ENCODE measurements at places on chromosomes 5 and 9.

DNA sequence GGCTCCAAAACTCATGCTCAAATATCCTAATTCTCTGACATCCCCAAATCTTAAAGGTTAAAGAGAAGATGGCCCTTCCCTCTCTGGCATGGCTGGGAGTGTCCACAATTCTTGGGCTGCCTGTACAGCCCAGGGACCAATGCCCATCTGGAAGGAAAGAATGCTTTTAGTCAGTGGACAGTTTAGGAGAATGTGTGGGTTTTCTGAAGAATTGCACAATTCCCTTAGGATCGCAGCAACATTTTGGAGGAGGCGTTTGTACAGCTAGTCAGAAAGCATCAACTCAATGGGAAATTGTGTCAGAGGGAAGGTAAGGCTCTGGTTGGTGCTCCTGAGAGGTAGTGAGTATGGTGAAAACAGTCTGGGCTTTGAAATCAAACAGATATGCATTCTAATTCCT lies 15.0 kb downstream of the FAM193B start:
- no peak for DNase-seq

GRCh38 chr5:130111746-130112145 lies 207.5 kb downstream of the CHSY3 start:
- no peak for DNase-seq

DNA sequence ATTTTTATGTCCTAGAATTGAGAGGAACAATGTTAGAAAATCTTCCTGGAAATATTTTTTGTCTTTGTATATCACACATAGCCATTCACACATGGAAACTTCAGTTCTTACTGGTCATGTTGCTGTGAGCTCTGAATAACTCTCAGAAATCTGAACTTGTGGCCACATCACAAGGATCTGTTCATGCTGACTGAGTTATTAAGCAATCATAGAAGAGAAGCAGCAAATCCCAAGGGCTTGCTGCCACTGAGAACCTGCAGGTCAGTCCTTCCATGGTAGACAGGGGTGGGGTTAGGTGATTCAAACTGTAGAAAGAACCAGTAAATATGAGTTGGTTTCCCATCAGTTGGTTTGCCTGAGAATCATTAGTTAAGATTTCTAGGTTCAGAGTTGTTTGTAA lies 27.6 kb downstream of the SGCD start:
- no peak for DNase-seq

- peak; percentile 23 for DNase-seq
Measured at GRCh38 chr5:137699336-137700281, 36.3 kb downstream of the KLHL3 start.

- no peak for DNase-seq
Measured at GRCh38 chr5:6814816-6815215, 101.6 kb downstream of the TENT4A start.

GRCh38 chr5:121138952-121139351 lies 674.9 kb downstream of the PRR16 start:
- no peak for DNase-seq

DNA sequence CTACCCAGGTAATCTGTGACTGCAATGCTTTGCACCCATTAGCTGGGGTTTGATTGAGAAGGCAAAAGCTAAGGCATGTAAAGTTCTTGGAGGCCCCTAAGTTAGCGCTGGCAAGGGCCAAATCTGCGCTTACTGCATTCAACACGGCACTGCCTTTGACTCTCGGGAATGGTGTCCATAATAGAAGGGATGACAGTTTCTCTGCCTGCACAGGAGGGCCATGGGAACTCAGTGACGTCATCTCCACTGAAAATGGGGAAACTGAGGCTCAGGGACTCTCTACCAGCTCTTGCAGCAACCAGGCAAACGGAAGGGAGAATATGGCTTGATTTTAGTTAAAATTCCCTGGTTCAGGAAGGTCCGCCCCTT lies 487 bp downstream of the SPATA24 start:
- no peak for DNase-seq

GRCh38 chr5:116076496-116076895 lies 8.3 kb upstream of the COMMD10 start:
- no peak for DNase-seq

GRCh38 chr5:83285661-83286398 lies 185.7 kb upstream of the VCAN start:
- DNase-seq, result no peak

DNA sequence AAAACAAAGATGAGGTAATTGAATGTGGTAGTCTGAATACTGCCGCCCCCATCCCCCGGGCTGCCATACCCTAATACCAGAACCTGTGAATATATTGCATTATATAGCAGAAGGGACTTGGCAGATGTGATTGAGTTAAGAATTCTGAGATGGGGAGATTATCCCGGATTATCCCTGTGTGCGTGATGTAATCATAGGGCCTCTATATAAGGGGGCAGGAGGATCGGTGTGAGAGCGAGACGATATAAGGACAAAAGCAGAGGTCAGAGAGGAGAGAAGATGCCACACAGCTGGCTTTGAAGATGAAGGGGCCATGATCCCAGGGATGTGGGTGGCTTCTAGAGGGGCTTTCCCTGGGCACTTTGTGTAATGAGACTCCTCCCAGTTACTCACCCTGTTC lies 101.7 kb upstream of the TLE1 start:
- no peak for DNase-seq

- DNase-seq, result no peak
Measured at GRCh38 chr9:110078604-110079003, 129.4 kb downstream of the C9orf152 start.

- no peak for DNase-seq
Measured at GRCh38 chr5:10699987-10700386, 61.0 kb downstream of the DAP start.

- no peak for DNase-seq
Measured at GRCh38 chr9:105309531-105309931, 65.1 kb downstream of the SLC44A1 start.

DNA sequence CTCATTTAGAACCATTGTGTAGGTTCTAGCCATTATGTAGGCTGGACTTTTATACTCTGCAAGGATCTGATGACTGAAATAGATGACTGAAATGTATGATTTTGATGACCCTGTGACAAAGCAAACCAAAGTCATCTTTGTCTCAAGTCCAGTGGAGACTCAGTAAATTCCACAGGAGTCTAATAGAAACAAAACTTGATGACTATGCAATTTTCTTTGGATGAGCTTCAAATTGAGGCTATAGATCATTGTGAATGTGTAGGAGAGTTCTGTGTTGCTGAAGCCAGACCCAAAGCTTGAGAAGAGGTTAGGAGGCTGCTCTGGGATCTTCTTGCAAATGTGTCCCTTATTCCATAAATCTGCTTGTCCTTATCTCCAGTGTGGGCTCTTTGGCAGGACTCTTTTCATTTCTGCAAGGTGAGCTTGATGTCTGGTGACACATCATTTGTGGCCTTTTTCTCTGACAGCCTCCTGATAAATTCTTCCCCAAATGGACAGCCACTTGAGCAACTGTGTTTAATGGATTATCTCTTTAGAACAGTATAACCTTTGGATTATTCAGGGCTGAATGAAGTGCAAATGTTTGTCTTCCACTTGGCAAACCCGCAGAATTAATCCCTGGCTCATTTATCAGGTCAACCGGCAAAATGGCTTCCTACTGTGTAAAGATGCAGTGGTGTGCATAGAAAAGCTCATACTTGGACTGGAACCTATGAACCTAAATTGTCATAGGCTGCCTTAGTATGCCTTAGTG lies 235.1 kb upstream of the ANKH start:
- no peak for DNase-seq

DNA sequence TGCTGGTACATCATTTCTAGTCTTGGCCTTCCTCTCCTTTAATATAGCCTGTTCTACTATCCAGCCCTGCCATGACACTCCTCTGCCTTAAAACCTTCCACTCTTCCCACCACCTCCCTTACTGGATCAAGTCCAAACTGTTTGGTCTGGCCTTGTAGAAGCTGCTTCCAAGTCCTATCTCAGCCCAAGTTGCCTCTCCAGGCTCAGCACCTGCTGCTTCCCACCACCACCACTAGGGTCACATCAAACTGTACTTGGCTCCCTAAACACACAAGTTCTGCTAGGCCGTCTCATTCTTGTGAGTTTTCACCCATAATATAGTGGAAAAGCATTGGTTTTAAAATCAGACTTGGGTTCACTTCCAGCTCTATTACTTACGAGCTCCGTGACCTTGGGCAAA lies 1.4 kb downstream of the NDUFA8 start:
- no peak for DNase-seq

GRCh38 chr5:1164696-1165630 lies 36.4 kb upstream of the SLC6A19 start:
- DNase-seq, result no peak

DNA sequence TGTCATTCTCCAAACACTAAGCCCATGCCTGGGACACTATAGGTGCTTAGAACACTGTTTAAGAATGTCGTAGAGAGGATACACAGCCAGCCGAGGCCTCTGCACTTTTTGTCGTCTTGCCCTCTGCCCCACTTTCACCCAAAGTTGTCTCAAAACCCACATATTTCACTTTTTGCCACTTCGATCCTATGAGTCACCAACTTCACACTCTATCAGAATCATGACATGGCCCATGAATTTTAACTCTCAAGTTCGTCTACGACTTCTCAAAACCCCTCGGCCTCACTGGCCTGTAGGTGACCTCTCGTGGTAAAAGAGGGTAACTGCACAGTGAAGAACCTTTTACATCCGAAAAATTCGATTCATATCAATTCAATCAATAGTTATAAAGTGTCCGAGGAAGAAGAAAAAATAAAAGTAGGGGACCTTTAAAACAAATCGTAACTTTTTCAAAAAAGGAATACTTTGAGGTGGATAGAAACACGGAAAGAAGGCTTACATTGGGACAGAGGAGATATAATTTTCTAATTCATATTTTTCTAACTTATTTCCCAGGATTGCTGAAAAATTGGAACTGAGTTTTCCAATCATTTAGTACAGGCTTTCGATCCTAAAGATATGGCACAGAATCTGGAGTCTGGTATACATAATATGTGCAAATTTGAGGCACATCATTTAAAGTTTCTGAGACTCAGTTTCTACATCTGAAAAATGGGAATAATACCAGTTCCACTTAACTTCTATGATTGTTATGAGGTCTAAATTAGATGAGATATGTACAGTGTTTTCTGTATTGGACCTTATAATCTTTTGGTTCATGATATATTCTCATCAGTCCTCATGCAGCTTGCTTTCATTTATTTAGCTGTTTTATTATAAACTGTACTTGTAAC lies 122.6 kb downstream of the APBA1 start:
- DNase-seq, result no peak

- no peak for DNase-seq
Measured at GRCh38 chr5:140166911-140167310, 8.1 kb upstream of the CYSTM1 start.

GRCh38 chr9:28034242-28034641 lies 461.0 kb upstream of the C9orf72 start:
- no peak for DNase-seq

- no peak for DNase-seq
Measured at GRCh38 chr9:25864509-25864908, 186.3 kb upstream of the TUSC1 start.

DNA sequence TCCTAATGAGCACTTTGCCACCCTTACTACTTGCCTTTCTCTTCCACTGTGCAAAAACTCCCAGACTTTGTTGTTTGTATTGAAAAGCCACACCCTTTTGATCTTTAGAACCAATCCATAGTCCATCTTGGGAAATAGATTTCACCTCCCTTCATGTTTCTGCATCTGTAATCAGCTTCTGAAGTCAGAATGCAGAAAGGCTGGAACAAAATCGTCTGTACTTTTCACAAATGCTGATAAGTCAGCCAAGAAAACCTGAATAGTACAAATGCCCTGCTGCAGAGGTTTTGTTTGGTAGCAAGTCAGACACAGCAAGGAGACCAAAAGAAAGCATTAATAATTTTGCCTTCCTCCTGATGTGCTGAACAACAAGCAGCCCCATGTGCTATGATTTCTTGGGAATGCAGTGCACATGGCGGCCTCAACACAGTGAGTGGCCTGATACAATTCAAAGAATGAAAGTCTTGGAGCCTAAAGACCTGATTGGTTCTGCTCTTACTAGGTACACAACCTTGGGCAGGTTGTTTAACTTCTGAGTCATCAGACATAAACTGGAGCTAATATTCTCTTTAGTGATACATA lies 59.2 kb upstream of the STK32A start:
- no peak for DNase-seq

GRCh38 chr5:173973616-173973969 lies 15.4 kb upstream of the C5orf47 start:
- DNase-seq, result no peak

DNA sequence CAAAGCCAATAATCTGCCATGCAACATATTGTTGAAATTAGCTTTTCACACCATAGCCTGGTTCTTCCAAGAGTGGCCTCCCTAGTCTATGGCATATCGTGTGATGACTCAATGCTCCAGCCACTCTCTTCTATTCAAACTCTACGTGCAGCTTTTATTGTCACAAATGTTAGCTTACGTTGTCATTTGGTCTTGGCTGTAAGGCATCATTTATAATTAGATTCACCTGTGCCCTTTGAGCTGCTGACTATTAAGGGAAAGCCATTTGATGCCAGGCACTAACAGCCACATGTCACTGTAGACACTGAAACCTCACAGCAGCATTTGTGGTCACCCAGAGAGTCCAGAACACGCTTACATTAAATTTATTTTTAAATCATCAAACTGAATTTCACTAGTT lies 66.8 kb downstream of the APBA1 start:
- no peak for DNase-seq

DNA sequence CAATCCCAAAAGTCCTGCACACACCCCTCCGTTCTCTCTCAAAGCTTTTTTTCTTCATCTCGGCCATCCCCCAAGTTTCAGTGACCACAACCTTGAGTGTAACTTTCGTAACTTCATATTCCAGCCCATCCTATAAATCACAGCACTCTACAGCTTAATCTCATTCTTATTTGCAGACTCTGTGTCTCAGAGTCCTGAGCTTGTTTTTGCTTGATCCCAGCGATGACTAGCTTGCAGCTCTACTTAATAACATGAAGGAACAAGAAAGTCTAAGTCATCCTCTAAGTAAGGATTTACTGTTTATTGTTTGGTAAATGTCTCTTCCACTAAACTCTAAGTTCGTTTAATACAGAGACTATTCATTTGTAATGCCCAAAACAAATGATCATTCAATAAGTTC lies 2.6 kb upstream of the SPDL1 start:
- DNase-seq, result no peak

- no peak for DNase-seq
Measured at GRCh38 chr5:32390819-32391591, 53.5 kb downstream of the ZFR start.

DNA sequence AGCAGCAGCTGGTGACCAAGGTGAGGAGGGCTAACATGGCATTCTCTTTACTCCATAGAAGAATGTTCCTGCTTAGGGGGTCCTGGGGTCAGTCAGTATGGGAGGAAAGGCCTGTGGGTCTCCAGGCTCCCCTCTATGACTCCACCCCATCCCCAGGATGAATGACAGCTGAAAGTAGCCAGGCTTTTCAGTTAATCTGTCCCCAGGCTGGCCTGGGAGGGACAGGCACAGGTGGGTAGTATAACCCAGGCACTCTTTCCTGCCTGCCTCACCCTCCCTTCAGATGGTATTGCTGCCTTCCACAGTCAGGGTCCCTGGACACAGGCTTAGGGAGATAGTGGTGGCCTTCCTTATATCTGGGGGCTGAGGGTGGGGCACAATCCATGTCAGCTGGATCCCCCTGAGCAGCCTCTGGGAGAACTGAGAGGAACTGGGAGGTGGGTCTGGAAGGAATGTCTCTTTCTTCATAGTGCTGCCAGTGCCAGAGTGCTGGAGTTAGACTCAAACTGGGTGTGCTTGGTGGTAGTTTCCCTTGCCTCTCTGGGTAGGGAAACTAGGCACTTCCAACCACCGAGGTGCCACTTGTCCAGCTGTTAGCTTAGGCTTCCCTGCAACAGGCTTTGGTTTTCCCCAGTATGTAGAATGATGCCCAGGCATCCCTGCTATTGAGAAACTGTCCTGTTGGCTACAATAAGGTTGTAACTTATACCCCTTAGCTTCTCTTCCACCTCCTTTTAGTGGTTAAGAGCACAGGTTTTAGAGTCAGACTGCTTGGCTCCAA lies 27.8 kb downstream of the LARP1 start:
- DNase-seq, result no peak
